ENCODE measurements at places on chromosomes 5 and 9.

- no peak for DNase-seq
Measured at GRCh38 chr9:131517761-131518190, 13.3 kb downstream of the UCK1 start.

DNA sequence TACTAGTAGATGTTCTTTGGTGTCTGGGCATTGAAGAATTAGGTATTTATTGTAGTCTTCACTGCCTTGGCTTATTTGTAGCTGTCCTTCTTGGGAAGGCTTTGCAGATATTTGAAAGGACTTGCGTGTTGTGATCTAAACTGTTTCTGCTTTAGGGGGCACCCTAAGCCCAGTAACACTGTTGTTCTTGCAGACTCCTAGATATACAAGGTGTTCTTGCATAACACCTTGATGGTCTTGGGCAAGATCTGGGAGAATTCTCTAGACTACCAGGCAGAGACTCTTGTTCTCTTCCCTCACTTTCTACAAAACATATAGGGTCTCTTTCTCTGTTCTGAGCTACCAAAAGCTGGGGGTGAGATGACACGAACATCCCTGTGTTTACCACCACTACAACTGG lies 179.1 kb downstream of the FAM170A start:
- DNase-seq = no peak

GRCh38 chr9:5949103-5949699 lies 58.5 kb downstream of the MLANA start:
- peak; percentile 60 for DNase-seq

- no peak for DNase-seq
Measured at GRCh38 chr9:18606281-18606680, 132.3 kb downstream of the ADAMTSL1 start.

DNA sequence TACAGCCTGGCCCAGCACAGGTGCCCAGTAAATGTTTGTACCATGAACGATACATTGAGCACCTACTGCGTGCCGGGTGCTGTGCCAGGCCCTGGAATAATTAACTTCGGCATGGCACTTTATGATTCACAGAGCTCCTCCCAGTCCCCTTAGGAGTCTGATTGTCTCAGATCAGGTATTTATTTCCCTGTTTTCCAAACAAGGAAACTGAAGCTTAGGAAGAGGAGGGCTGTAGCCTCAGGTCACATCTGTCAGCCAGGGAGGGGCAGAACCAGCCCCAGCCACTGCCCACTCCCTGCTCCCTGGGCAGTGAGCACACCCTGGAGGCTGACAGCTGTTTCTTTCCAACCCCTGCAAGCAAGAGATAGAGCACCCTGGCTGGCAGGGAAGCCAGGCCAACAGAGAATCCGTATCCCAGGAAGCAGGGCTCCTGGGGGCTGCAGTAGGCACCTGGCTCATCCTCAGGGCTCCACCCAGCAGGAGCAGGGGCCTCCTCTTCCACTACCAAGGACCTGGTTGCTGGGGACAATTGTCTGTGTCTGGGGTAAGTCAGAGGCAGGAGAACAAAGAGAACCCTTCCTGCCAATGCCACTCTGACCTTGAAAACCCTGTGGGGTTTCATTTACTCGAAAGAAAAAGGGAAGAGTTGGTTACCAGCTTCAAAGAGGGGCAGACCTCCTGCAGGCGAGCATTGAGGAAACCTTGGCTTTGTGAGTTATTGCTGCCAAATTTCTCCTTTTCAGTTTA lies 69.0 kb downstream of the DAB2IP start:
- DNase-seq = no peak

DNA sequence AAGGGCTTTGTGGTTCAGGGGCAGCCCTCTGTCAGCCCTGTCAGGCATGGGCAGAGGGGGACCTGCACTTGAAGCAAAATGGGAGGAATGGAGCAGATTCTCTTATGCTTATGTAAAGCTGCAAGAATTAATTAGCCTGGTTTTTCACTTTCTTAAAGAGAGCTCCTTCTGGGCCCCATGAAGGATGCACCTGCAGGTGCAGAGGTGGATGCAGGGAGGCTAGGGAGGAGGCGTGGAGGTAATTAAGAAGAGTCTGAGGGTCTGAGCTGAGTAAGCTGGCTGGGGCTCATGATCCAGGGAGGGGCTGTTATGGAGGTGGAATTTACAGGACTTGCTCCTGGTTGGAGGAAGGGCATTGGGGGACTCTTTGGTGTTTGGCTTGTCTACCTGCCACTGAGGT lies 22.0 kb downstream of the NSG2 start:
- no peak for DNase-seq

DNA sequence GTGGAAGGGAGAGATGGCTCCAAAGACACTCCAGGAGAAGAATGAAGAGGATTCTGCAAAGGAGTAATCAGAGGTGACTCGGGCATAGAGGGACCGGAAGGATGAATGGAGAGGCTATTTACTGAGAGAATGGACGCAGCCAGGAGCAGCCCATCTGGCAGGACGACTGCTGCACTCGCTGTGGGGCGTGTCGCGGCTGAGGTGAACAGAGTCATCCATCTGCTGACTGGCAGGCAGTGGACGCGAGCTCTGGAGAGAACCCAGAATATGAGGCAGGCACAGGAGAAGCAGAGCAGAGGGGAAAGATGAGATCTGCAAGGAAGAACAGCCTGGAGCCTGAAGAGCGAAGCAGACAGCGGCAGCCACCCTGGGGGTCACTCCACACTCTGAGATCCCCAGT lies 16.4 kb downstream of the FGF1 start:
- DNase-seq = no peak

- no peak for DNase-seq
Measured at GRCh38 chr5:91645347-91645746, 262.2 kb upstream of the ARRDC3 start.

DNA sequence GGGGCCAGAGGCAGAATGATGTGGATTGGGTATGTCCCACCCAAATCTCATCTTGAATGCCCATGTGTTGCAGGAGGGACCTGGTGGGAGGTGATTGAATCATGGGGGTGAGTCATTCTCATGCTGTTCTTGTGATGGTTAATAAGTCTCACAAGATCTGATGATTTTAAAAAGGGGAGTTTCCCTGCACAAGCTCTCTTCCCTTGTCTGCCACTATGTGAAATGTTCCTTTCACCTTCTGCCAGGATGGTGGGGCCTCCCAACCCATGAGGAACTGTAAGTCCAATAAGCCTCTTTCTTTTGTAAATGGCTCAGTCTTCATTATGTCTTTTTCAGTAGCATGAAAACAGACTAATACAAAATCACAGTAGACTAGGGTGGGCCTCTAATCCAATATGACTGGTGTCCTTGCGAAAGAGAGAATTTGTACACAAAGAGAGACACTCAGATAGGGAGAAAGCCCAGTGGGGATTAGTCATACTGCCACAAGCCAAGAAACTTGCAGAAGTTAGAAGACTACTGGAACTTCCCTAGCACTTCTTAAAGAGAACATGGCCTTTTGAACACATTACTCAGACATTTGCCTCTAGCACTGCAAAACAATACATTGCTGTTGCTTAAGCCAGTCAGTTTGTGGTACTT lies 68.4 kb downstream of the ANXA1 start:
- no peak for DNase-seq

DNA sequence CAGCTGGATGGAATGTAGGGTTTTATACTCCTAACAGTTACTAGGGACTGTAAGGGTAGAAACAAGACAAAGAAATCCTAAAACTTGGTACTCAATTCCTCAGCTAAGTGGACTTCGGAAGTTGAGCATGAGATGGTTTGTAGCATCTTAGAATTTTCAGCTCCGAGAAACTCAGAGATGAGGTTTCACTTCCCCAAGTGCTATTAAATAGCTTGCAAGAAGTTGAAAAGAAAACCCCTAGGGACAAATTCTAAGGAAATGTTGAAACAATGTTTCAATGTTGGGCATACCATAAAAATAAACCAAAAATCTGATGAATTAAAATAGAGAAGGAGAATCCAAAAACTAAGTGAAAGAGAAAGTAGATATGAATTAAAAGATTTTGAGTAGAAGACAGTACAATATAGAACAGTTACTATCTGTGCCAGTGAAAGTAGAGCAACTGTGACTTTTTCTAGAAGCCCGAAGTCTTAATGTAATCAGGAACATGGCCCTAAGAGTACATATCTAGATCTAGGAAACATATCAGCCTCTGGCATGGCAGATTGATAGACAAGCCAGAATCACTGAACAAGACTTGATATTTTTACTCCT lies 308.6 kb upstream of the RGMB start:
- DNase-seq = no peak

- DNase-seq = no peak
Measured at GRCh38 chr5:89850513-89850865, 559.1 kb downstream of the CETN3 start.

GRCh38 chr9:132319421-132320110 lies 35.2 kb downstream of the SETX start:
- DNase-seq = no peak

- no peak for DNase-seq
Measured at GRCh38 chr9:122218071-122218934, 10.5 kb downstream of the LHX6 start.

DNA sequence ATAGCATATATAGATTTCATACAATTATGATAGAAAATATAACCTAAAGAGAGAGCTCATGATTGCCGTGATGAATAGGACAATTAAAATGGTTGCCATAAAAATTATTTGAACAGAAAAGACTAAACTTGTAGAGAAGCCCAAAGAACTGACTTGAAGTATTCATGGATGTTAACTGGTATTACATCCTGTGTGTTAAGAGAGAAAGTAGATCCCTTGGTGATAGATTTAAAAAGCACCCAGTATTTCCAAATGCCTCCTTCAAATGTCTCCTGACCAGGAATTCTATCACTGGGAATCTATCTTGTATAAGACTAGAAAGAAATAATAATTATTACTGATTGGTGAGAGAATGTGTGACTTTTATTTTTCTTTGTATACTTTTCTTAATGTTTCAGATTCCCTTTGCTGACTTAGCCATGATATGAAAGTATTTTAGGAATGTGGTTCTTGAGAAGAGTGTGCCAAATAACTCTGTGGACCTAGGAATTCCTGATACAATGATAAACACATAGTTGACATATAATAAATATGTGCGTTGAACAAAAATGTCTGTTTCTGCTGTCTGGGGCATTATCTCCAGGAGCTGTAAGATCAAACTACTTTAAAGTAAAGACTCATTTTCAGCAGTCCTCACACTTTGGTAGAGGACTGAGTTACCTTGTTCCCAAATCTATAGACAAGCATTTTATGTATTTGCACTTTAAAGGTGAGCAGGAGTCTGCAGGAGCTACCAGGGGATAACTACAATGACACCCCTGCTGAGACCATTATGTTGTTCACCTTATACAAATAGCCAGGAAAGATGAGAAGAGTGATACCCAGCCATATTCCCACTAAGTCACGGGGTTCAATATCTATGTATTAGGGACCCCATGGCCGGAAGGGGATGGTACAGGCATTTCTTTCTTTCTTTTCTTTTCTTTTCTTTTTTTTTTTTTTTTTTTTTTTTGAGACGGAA lies 211.1 kb upstream of the TLE4 start:
- no peak for DNase-seq

GRCh38 chr5:169838688-169839087 lies 141.6 kb downstream of the INSYN2B start:
- DNase-seq = no peak

GRCh38 chr5:162496100-162496808 lies 428.7 kb downstream of the GABRG2 start:
- no peak for DNase-seq

DNA sequence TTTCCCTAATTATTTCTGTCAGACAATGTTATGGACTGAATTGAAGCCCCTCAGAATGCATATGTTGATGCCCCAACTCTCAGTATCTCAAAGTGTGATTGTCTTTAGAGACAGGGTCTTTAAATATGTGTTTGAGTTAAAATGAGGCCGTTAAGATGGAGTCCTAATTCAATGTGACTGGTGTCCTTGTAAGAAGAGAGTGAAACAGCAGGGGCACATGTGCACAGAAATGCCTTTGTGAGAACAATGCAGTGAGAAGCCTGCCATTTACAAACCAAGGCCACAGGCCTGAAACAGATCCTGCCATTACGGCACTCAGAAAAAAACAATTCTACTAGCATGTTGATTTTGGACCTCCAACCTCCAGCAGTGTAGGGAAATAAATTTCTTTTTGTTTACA lies 483.0 kb upstream of the DMAC1 start:
- no peak for DNase-seq

DNA sequence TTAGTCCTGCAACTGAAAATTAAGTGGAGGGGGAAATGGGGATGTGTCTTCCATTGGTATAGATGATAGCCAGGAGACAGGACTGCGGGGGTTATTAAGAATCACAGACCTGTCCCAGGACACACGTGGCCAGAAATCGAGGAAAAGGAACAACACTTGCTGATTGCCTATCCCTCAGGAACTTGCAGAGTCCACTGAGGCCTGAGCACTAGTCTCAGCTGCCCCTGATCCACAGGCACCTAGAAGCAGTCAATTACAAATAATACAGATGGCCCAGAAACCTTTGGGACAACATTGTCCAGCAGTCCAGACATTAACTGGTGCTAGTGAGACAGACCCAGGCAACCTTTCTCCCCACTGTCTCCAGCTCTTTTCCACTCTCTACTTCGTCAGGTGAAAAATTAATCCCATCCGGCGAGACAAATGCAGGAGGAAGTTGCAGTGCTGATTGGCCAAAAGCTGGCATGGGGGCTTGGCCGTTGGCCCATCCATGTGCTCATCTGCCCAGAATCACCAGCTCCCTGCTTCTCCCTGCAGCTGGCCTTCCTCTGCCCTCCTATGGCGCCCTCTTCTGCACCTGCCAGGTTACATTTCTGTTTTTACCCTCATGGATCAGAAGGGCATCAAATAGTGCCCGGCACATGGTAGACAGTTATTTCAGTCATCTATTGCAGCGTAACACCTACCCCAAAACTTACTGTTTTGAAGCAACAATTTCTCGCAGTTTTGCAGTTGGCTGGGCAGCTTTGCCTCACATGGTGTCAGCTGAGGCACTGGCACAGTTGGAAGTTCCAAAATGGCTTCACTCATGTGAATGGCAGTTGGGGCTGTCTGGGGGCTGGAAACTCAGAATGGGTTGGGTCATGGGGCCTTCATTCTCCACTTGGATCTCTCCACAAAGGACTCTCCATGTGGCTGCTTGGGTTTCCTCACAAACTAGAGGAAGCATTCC lies 3.6 kb upstream of the B4GALT1 start:
- DNase-seq = peak; percentile 48

- DNase-seq = peak; percentile 18
Measured at GRCh38 chr5:142716963-142717362, 31.1 kb upstream of the FGF1 start.

DNA sequence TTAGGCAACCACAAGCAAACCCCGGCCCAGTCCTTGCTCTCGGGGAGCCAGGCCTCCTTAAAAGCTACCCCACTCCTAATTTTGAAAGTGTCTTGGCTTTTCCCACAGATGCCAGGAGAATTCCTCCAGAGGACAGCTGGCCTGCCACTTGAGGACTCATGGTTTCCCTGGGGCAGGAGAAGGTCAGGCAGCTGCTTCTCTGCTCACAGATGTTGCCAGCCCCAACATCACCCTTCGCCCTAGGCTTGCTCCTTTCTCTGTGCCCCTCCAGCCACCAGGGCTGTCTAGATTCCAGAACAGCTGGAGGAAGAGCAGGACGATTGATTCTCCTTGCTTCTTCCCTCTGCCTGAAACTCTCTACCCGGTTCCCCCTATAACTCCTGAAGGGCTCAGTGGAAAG lies 8.5 kb downstream of the GGTA1 start:
- no peak for DNase-seq
